ENCODE measurements at places on chromosomes 1 and 21.
A peak's percentile ranks its signal among the peaks of the same experiment; 100 is the strongest.

DNA sequence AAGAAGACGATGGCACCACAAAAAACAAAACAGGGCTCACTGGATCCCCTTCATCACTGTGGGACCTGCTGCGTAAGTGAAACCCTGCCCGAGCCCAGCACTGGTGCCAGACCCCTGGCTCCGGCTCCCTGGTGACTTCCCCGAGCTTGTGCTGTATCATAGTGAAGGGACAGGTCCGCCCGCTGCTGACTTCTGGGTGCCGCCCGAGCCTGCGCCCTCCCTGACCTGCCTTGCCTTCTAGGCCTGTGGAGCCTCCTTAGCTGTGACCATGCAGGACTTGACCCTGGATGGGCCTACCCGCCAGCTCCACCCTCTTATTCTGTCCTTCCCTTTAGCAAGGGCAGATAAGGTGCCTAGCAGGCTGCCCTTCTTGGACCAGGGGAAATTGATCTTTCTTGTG, 7.9 kb downstream of the TEX35 start:
- DNase-seq = no peak

GRCh38 chr1:193712392-193712791, 526.0 kb upstream of the B3GALT2 start:
- no peak for DNase-seq

DNA sequence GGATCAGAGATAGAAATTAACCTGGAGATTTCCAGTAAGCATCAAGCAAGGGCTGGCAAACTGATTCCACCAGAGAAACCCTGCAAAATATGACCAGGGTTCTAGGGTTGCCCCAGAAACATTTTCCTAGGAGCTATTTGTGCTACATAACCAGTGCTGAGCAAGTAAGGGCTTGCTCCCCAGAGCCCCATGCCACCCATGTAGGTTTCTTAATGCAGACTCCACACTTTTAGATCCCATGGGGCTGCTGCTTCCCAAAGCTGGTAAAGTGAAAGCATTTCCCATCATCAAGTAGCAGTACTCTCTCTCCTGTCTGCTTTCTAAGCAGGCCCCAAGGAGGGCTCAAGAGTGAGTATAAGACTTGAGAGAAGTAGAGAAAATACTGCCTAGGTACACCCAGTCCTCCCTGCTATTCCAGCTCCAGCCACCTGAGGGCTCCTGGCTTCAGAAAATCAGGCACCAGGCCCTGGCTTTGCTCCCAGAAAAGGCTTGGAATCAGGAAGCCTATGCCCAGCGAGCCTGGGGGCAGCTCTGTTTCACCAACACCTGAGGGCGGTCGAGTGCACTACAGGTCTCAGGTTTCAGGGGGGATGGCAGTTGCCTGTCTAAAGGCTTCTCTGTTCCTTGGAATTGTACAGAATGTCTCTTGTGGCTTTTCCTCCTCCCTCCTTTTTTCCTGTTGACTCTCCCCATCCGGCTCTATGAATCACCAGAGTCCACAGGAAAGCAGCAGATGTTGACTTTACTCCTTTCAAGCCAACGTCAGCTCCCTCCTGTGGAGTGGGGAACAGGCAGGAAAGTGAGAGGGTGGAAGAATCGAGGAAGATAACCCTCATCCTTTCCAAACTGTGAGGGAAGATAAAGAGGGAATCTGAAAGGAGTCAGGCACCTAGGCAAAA, 6.2 kb upstream of the ANKRD35 start:
- peak; percentile 87 for DNase-seq

- no peak for DNase-seq
Measured at GRCh38 chr1:66300972-66301451, 232.9 kb upstream of the SGIP1 start.

DNA sequence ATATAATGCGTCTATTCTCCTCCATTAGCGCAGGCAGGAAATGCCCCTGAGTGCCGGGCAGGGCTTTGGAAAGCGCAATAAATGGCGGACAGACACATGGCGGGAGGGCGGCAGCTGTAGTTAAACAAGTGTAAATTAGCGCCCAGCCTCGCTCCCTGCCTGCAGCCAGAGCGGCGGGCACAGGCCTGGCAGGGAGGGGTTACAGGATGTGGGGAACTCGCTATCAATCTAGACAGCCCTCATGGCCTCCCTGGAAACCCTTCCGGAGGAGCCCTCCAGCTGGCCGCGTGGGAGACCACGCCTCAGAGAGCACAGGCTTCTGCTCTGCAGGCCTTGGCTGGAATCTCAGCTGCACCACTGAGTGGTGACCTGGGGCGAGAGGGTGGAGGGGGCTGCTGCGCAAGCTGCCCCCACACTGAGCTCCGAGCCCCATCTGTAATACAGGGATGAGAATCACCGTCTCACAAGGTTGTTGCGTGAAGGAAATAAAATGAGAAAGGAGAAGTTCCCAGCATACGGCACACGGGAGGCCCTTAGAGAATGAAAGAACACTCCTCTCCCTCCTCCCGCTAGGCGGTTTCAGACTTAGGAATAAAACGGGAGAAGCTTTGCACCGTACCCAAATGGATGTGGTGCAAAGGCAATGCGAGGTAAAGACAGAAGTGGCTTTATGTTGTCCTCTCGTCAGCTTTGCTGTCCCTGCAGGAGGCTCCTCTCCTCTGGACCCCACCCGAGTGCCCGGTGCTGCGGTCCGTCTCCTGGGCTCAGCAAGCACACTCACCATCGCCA, 167.2 kb upstream of the POU3F1 start:
- no peak for DNase-seq

GRCh38 chr1:99737016-99737415, 29.4 kb downstream of the FRRS1 start:
- no peak for DNase-seq

GRCh38 chr1:162310337-162310736, 66.3 kb downstream of the SPATA46 start:
- no peak for DNase-seq

GRCh38 chr1:33575324-33575879, 103.0 kb downstream of the ZSCAN20 start:
- DNase-seq = peak; percentile 17

GRCh38 chr1:109802136-109802900, 38.6 kb upstream of the EPS8L3 start:
- no peak for DNase-seq

DNA sequence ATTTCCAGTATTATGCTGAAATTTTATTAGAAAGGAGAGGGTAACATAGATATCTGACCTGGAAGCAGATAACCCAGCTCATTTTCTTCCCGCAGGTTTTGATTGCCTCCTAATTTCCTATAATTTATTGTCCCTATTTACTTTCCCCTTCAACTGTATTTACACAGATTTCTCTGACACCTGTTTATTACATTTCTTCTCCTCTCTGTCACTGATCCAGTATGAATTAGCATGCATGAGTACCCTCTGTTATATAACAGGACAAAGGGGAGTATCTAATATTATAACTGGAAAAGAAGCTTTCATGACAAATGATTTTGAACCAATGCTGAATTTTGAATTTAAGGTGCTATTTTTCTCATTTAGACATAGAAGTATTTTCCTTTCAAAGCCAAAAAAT, 37.4 kb downstream of the DENND1B start:
- no peak for DNase-seq

- no peak for DNase-seq
Measured at GRCh38 chr1:202285908-202286307, 55.8 kb downstream of the UBE2T start.

DNA sequence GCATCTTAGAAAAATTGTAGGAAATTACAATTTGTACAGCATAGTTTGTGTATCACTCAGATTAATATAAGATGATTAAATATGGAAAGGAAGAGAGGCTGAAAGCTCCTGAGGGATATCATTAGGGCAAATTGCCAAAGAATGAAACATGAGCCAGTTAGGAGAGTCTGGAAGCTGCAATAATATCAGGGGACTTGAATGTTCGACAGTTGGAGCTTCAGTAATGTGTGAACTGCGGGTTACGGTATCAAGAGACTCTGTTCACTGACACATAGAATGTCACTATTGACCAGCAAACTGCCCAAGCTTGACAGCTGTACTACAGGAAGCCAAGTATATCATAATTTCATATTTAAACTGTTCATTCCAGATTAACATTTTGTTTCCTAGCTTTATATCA, 157.2 kb downstream of the DENND1B start:
- no peak for DNase-seq

GRCh38 chr1:65141918-65142317, 6.1 kb upstream of the AK4 start:
- DNase-seq = no peak

DNA sequence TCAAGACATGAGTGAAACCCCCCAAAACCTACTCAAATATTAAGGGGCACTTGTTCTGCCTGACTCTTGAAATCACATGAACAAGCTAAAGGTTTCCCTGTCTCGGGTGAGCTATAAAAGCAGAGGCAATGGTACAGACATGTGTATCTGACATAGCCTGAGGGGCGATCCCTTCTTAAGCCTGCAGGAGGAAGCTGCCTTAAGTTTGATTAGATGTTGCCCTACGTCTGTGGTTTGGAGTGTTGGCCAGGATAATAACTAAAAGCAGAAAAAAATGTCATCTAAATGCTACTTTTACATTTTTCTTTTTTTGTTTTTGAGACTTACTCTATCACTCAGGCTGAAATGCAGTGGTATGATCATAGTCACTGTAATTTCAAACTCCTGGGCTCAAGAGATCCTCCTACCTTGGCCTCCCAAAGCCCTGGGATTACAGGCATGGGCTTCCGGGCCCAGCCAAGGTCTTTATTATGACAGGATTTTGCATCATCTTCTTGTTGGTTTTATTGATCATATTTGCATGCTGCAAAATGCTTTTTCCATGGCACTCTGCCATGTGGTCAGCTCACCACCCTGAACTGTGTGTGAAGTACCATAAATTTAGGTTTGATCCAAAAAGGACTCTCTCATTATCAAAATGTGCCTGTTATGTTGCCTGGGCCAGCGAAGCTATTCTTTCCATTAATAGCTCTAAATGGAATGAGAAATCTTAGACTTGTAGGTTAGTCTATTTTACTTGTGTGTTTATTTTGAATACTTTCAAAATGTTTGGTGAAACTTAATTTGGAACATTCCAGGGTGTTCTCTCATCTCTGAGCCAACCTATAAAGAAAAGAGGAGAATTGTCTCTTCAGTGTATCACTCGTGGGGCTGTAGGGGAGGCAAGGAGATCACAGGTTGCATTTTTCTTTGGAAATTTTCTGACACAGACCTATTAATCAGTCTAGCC, 15.0 kb upstream of the HMGN1 start:
- DNase-seq = no peak

- DNase-seq = no peak
Measured at GRCh38 chr1:185334182-185334581, 17.1 kb upstream of the IVNS1ABP start.

GRCh38 chr1:164792410-164793004, 233.5 kb downstream of the PBX1 start:
- DNase-seq = no peak

Measured in renal cortex interstitium (tissue), 15 donors.